ENCODE measurements at places on chromosomes 11 and 22. TPM values are rescaled to one million over a fixed set of nuclear protein-coding genes. Genes with fewer than 3 reads are reported as not detected.

OR2AT4 gene
- total RNA-seq: not detected

RRM1 gene
- 166 TPM for total RNA-seq

ELFN2 gene
- total RNA-seq: 0.62 TPM

OR6T1 gene
- not detected for total RNA-seq
